ENCODE measurements at places on chromosomes 4 and X. TPM values are rescaled to one million over a fixed set of nuclear protein-coding genes. Genes with fewer than 3 reads are reported as not detected.

GRCh38 chr4:6953751-6954380, 44.2 kb downstream of the TBC1D14 start:
- DNase-seq, result no peak

The MAGEE1 gene
- 1.2 TPM for total RNA-seq

GRCh38 chr4:5800496-5800895, 89.5 kb downstream of the EVC start:
- peak; percentile 67 for DNase-seq

DNA sequence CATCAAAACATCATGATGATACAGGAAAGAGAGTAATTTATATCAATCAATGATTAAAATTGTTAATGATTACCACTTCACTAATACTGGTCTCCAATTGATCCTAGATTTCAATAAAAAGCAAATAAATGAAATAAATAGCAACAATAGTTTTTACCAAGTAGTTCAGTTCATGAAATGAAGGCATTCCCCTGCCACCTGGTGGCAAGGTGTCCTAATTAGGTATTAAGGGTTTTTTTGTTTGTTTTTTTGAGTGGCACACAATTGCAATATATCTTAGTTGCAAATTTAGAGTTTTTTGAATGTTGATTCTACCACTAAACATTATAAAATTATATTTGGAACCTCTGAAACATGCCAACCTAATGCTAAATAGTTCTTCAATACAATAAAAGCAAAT, 157.4 kb upstream of the PDE5A start:
- no peak for DNase-seq

DNA sequence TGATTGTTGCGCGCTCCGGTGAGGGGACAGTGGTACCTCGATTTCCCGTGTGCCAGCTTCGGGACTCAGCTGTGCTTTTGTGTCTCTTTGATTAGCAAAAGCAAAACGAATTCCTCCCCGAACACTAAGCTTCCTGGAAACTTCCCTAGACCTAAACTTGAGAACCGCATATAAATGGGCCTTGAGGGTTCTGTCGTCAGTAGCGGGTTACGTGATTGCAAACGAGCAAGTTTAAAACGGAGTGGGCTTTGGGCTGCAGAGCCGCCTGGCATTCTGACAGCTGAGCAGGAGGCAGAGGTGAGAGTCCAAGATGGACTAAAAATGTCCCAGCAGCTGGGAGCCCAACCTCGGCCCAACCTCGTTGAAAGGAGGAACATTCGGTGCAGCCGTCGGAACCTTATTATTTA, 1.2 kb upstream of the TAPT1 start:
- DNase-seq, result no peak

The SPIN2B gene
- total RNA-seq, result 15.0 TPM

The FRAS1 gene
- total RNA-seq, result 4.3 TPM

GRCh38 chr4:3829956-3830773, 64.0 kb downstream of the ADRA2C start:
- no peak for DNase-seq

DNA sequence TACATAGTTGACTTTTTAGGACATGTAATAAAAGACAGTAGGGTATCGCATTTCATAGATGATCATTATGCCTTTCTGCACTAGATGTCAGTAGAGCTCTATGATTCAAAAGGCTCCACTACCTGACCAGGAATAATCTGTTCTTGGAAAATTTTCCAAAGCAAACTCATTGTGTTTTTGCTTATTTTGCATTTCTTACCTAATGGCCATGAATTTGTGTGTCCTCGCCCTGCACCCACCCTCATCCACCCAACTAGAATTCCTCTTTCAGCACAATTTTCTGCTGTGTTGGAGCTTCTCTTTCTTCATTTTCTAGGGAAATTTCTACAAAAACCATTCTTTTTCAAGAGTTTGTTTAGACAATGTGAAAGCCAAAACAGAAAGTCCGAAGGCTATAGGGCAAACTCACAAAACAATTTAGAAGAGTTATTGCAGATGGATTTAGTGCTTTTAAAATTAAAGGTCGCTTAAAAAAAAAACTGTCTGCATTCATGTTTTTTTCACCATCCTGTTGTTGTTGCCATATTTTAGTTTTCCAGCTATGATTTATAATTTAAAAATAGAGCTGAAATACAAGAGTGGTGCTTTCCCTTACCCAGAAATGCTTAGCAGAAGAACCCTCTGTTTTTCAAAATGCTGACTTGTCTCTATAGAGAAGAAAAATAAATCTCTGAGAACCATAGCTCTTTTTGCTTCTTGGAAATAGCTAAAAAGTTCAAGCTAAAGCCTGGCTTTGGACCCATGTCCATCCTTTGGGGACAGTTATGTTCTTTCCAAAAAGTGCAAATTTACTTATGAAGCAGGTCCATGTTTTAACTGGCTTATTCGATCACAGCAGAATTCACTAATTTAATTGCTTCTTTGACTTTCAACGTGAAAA, 183.7 kb downstream of the SPATA18 start:
- DNase-seq, result no peak

- no peak for DNase-seq
These were observed 160.9 kb downstream of the SH2D1A start for GRCh38 chrX:124507246-124507645.
